ENCODE measurements at places on chromosomes 2 and 18.
A peak's percentile ranks its signal among the peaks of the same experiment; 100 is the strongest.

GRCh38 chr2:184799379-184799778 lies 201.1 kb downstream of the ZNF804A start:
- no peak for DNase-seq

- no peak for DNase-seq
Observed at GRCh38 chr2:202091476-202091875, 18.4 kb downstream of the KIAA2012 start.

DNA sequence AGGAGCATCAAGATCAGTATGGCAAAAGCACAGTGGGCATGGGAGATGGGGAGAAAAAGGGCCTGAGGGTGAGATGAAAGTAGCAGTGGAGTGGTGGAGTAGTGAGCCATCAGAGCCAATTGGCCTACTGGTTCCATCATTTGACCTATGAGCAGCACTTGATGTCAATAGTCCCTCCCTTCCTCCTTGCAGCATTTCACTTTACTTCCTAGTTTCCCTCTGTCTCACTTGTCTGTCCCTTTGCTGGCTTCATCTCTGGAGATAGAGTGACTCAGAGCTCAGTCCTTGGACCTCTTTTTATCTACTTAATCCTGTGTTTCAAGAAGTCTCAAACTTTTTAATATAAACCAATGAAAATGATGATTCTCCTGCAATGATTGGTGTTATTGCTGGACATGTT lies 32.1 kb downstream of the FBXO48 start:
- DNase-seq, result no peak

GRCh38 chr2:141021109-141021508 lies 1109.7 kb downstream of the LRP1B start:
- DNase-seq, result no peak

- no peak for DNase-seq
Observed at GRCh38 chr2:114068438-114068837, 178.5 kb downstream of the ACTR3 start.

- no peak for DNase-seq
Observed at GRCh38 chr2:2826209-2826551, 495.1 kb upstream of the MYT1L start.

- no peak for DNase-seq
Observed at GRCh38 chr2:17821535-17822444, 5.5 kb downstream of the MSGN1 start.

DNA sequence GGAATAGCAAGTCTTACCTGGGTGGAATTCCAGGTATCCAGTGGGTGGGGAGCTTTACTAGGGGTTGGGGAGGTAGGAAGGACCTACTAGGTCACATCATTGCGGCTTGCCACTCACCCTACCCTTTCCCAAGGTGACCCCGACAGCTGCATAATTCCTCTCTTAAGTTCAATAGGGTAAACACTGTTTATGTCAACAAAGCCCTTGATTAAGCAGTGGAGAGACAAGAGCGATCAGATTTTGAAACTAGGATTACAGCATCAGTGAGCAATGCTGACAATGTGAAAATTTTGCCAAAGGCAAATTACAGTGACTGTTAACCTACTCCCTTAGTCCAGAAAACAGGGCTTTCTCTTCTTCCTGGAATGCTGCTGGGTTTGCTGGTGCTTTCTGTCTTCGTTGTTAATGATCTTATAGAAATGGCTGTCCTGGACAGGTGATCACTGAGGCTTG lies 14.5 kb downstream of the SLC19A3 start:
- DNase-seq, result no peak

GRCh38 chr18:8424481-8424880 lies 184.8 kb upstream of the RAB12 start:
- no peak for DNase-seq

- no peak for DNase-seq
Observed at GRCh38 chr2:194896871-194897270, 760.2 kb upstream of the SLC39A10 start.

GRCh38 chr18:58609536-58609993 lies 19.3 kb downstream of the ALPK2 start:
- DNase-seq, result no peak

DNA sequence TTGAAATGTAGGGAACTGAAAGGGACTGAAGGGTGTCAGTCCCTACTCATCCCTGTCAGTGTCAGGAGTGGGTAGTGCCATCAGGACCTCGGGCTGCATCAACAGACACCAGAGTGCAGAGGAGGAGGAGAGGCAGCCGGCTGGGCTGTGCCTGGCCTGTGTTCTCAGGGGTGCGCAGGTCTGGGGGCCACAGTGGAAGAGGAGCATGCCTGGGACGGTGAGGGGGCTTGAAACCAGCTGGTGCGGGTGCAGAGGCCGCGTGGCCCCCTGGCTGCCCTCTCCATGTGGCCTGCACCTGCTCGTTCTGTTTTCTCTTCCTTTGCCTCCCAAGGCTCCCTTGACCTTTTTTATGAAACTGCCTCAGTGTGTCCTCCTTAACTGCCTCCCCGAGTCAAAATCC lies 41.3 kb downstream of the NTSR2 start:
- no peak for DNase-seq

- DNase-seq, result no peak
Observed at GRCh38 chr18:7485616-7486015, 81.5 kb upstream of the PTPRM start.

DNA sequence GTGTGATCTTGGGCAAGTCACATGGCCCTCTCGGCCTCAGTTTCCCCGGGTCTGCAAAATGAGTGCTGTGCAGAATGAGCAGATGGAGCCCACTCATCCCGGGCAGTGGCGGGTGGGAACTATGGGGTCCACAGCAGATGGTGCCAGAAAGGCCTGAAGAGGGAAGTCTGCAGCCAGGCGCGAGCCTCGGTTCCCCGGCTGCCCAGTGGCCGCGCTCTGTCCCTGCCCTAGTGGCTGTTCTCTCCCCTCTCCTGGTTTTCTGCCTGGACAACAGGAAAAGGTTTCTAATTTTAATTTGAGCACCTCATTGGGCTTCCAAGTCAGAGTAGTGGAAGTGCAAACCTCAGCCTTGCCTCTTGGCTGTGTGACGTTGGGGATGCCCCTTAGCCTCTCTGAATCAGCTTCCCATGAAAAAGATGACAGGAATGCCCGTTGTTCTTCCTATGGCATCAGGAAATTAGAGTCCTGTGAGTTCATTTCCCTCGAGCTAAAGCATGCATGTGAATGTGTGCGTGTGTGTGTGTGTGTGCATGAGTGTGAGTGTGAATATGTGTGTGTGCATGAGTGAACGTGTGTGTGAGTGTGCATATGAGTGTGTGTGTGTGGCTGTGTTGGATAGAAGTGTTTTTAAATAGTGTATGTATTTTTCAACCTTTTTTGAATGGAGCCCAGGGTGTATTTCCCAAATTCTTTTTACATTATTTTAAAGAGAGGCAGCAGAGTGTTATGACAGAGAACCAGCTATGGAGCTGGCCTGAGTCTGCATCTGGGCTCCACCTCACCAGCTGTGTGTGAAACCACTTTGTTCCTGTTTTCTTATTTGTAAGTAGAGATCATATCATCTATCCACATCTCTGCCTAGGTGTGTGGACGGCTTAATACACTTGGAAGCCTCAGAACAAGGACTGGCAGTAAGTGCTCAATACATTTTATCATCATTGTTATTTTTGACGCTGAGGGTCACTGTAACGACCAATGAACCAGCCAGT lies 41.3 kb downstream of the RRM2 start:
- DNase-seq, result no peak

- no peak for DNase-seq
Observed at GRCh38 chr2:119323459-119323858, 43.2 kb downstream of the C2orf76 start.

GRCh38 chr2:75553935-75554531 lies 6.7 kb downstream of the EVA1A start:
- no peak for DNase-seq

GRCh38 chr2:28228434-28228995 lies 164.1 kb upstream of the FOSL2 start:
- no peak for DNase-seq

GRCh38 chr18:55142410-55142809 lies 183.1 kb upstream of the CCDC68 start:
- no peak for DNase-seq

GRCh38 chr2:26666671-26667070 lies 25.5 kb upstream of the CIB4 start:
- DNase-seq, result no peak

- no peak for DNase-seq
Observed at GRCh38 chr2:72623481-72623880, 202.4 kb downstream of the EXOC6B start.

- no peak for DNase-seq
Observed at GRCh38 chr2:45699032-45699658, 47.7 kb downstream of the PRKCE start.

DNA sequence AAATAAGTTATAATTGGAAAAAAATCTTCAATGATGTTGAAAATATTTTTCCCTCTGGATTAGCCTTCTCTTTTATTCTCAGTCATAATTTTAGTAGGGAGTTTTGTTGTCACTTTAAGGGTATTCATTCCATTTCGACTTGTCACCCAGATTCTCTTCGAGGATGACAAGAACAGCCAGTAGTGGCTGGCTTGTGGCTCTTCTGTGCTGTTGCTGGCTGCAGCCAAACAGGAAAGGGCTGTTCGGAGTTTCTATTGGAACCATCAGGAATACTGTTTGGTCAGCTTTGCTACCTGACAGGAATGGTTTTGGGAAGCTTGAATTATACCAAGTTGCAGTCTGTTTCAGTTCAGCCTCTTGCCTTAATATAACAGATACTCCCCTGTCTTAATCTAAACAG lies 41.6 kb downstream of the MGAT5 start:
- DNase-seq, result no peak

DNA sequence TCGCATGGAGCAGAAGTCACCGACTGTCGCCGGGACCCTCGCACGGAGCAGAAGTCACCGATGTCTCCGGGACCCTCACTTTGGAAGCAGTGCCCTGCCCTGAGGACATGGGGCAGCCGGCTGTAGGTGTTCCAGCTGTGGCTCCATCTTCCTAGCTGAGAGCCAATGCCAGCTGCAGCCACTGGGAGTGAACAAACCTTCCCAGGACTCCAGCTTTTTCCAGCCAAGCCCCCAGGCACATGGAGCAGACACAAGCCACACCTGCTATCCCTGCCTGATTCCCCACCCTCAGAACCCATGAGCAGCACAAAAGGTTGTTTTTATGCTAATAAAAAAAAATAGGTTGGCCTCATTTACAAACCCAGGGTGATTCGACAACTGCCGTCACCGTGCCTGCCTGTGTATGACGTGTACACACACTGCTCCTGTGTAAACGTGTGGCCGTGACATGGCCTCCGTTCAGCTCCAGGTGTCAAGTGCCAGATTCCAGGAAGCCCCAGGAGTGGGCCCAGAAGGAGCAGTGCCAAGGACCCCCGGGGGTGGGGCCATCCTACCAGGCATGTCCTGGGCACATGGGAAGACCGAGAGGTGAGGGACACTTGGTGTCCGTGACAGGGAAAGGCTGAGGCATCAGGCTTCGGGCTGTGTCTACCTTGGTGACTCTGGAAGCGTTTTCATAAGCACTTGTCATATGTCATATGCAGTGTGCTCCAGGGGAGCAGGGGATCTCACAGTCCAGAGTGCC lies 91.5 kb downstream of the EIPR1 start:
- DNase-seq, result no peak

- no peak for DNase-seq
Observed at GRCh38 chr2:54377451-54377850, 78.7 kb upstream of the SPTBN1 start.

- DNase-seq, result no peak
Observed at GRCh38 chr2:240430595-240430994, 4.9 kb upstream of the GPC1 start.

GRCh38 chr18:58721566-58722239 lies 50.4 kb downstream of the MALT1 start:
- no peak for DNase-seq

- DNase-seq, result no peak
Observed at GRCh38 chr2:183242937-183243336, 118.7 kb downstream of the NUP35 start.

DNA sequence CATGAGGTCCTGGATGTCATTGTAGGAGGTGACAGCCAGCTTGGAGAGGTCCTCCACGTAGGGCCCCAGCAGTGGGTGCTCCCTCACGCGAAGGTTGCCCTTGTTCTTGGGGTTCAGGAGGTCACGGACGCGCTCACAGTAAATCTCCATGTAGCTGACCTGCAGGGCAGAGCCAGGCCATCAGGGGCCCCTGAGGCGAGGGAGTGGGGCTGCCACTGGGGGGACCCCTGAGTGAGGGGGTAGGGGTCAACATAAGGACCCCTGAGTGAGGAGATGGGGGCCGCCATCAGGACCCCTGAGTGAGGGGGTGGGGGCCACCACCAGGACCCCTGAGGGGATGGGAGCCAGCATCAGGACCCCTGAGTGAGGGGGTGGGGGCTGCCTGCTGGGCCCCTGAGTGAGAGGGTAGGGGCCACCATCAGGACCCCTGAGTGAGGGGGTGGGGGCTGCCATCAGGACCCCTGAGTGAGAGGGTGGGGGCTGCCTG lies 33.6 kb downstream of the KIF1A start:
- DNase-seq, result no peak

DNA sequence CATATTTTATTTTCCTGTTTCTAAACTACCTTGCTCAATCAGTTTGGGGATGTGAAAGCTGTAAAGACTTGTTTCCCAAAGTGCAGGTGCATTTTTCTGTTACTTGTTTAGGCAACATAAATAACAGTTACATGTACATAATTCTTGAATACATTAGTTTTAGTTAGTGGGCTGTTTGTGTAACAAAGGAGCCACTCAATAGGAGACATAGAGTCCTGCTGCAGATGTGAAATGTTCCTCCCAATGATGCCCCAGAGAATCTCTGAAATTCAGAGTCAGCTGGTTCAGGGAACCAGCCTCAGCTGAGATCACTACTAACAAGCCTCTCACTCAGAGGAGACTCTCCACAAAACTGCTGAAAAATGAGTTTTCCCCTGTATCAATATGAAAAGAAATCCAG lies 91.5 kb upstream of the TWSG1 start:
- no peak for DNase-seq

DNA sequence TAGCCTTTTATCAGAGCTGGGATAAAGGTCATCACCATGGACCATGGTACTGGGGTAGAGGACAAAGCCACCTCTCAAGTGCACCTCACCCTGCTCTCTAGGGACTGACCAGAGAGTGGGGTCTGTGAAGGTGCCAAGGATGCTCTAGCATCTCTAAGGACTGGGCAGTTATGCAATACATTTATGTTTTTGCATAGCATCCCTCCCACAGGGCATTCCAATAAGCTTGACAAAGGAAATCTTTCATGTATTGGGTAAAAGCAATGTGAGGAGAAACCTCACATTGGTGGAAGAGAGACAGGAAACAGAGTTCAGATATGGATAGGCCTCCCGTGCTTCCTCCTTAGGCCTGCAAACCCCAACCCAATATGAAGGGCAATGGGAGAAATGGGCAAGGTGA lies 31.6 kb downstream of the STK39 start:
- no peak for DNase-seq

GRCh38 chr2:119826370-119826961 lies 66.7 kb downstream of the PTPN4 start:
- peak; percentile 37 for DNase-seq
